Activated T-helper 1 cell treated with anti-CD3 and anti-CD28 coated beads, Interleukin-2, amount 50 U/mL, for 16 hours (primary cell): ENCODE measurements at places on chromosomes 7 and 10.

DNA sequence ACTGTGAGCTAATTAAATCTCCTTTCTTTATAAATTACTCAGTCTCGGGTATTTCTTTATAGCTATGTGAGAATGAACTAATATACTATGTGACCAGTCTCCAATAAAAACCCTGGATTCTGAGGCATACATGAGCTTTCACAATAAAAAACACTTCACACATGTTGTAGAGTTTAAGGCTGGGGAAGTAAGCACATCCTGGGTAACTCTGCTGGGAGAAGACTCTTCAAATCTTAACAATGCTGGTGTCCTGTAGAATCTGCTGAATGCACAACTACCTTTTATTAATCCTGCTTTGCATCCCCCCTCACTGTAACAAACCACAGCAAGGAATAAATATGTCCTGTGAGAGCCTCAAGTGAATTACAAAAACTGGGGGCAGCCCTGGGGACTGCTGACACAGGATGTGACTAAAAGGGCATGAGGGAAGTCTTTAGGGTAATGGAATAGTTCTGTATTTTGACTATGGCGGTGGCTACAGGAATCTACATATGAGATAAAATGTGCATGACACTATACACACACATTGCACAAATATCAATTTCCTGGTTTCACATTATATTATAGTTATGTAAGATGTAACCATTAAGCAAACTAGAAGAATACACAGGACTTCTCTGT is 45.1 kb upstream of the KCTD7 start:
- DNase-seq, result no peak

- DNase-seq, result no peak
Measured at GRCh38 chr7:23058408-23059096, 44.6 kb upstream of the HYCC1 start.

GRCh38 chr7:110841840-110842545 is 248.9 kb upstream of the LRRN3 start:
- DNase-seq, result no peak

DNA sequence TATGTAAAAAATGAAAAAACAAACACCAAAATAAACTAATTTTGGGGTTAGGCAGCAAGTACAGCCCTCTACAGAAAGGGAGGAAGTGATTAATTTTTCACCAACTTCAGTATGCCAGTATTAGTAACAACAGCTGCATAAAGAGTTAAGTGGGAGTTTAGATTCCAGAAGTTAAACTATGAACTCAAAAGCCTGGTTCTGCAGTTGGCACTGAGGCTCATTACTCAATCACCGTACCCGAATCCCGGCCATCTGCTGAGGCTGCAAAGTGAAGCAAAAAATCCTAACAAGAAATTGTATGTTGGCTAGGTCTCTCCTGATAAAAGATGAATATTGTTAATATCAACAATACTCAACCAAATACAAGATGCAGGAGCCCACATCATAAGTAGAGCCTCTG is 4.0 kb downstream of the NUDT5 start:
- no peak for DNase-seq

- no peak for DNase-seq
Measured at GRCh38 chr7:138286846-138287245, 173.2 kb upstream of the TRIM24 start.

DNA sequence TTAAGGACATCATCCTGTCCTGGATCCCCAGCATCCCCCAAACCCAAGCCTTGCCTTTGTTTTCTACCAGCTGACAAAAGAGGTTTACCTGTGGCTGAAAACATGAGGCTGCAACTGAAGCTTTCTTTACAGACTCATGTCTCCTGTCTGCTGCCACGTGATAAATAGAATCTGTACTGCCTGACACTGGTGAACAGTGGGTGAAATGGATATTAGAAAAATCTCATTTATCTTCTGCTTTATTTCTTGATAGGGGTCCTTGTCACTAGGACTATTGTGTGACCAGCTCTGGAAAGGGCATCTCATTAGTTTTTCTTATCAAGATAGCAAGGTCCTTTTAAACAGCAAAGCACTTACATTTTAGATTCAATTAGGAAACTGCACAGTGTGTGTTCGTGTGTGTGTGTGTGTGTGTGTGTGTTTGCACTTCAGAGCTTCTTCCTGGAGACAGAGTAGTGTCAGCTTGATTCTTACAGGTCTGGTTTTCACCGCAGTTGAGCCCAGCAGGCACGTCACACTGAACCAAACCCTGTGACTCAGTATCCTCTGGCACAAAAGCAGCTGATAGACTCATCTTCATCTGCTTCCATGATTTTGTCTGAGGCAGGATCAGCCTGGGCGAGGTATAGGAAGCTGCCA is 373.5 kb upstream of the CELF2 start:
- no peak for DNase-seq

DNA sequence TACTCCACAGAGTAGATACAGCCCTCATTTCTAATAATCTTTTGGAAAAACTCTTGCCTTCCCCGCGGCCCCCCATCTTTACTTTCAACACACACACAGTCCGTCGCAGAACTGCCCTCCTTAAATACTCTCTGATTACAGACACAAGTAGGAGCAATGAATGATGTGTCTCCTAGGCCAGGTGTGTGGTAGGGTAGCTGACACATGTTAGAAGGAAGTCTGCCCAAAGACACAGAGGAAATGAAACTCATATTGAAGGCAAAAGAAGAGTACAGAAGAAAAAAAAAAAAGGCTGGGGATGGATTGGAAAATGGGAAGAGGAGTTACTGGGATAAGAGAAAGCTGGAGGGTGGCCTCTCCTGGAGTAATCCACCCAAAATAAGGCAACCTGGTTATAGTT is 14.6 kb downstream of the OPALIN start:
- DNase-seq, result no peak

DNA sequence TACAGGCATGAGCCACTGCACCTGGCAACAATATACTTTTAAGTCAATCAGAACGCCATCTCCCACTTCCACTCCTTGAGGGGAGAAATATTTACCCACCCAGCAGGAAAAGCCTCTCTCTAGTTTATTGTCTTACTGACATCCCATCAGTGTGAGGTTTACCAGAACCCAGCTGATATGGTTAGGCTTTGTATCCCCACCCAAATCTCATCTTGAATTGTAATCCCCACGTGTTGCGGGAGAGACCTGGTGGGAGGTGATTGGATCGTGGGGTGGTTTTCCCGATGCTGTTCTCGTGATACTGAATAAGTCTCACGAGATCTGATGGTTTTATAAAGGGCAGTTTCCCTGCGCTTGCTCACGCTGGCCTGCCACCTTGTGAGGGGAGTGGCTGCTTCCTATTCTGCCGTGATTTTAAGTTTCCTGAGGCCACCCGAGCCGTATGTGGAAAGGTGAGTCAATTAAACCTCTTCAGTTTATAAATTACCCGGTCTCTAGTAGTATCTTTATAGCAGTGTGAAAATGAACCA is 37.5 kb upstream of the TPK1 start:
- DNase-seq, result no peak

DNA sequence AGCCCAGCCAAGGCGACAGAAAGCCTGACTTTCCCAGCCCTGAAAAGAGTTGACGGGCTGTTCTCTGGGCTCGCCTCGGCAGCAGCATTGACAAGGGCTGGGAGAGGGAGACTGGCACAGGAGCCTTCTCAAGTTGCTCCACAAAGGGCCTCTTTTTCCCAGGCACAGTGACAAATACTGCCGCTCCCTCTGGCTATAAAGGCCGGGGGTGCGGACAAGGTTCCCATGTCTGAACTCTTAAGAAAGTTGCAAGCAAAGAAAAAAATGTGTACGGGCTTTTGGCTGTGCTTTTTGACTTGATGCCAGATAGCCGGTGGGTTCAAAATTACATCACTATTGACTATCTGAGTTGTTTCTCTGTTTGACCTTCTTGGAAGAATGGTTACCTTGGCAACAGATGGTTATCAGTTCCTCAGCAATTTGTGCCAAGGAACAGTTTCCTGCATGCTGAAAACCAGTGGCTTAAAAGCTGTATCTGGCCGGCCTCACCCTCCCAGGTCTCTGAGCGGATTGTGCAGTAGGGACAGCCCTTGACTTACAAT is 115.9 kb upstream of the EEPD1 start:
- DNase-seq, result no peak

- DNase-seq, result no peak
Measured at GRCh38 chr10:111750165-111750849, 433.3 kb downstream of the GPAM start.
